ENCODE measurements at places on chromosomes 12 and 14.

- no peak for DNase-seq
These were observed 8.1 kb upstream of the NIN start for GRCh38 chr14:50839048-50839447.

GRCh38 chr12:4148418-4149056, 125.0 kb upstream of the CCND2 start:
- DNase-seq: peak; percentile 29

DNA sequence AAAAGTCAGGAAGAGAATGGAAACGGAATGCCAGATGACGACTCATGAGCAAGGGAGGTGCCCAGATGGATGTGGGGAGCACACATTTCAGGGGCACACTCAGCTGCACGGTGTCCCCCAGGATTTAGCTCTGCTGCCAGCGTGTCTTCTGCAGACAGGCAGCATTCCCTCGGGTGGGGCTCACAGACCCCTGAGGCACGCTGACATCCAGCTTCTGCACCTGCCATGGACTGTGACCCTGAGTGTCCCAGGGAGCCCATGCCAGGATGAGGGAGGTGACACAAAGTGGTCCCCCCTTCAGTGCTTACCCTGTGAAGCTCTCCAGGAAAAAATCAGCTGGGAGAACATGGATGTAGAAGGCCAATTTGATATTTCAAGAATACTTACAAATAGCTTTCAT, 84.2 kb downstream of the PIWIL1 start:
- no peak for DNase-seq

- no peak for DNase-seq
These were observed 70.3 kb downstream of the ADGRD1 start for GRCh38 chr12:131024026-131024425.

DNA sequence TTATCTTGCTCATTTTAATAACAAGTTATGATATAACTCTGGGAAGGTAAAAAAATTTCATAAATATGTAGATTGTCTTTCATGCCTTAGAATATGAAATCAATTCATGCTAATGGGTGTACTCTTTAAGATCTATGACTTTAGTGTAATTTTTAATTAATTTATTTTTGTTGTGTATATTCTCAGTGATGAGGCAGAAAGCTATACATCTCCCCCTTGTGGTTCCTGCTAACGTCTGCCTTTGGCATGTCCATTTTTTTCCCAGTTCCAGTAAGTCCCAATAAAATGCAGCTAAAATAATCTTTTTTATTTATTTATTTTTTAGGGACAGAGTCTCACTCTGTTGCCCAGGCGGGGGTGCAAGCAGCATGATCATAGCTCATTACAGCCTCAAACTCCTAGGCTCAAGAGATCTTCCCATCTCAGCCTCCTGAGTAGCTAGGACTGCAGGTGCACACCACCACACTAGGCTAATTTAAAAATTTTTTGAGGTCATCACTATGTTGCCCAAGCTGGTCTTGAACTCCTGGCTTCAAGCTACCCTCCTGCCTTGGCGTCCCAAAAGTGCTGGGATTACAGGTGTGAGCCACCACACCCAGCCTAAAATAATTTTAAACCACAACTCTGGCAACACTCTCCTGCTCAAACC, 3.3 kb upstream of the CHURC1 start:
- no peak for DNase-seq

DNA sequence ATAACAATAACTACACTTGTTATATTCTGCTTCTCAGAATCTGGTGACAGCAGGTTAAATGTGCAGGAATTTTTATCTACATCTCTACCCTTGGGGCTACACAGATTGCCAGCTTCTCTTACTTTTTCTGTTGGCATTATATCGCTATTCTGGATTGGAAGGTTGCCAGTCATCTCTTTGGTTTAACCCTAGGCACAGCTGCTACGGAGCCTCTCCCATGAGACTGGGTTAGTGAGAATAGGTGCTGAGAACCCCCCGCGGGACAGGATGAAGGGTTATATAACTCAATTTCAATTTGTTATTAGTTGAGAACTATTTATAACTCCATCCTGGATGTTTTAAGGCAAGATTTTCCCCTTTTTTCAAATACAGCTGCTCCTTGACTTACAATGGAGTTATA, 73.1 kb downstream of the ACADS start:
- no peak for DNase-seq

DNA sequence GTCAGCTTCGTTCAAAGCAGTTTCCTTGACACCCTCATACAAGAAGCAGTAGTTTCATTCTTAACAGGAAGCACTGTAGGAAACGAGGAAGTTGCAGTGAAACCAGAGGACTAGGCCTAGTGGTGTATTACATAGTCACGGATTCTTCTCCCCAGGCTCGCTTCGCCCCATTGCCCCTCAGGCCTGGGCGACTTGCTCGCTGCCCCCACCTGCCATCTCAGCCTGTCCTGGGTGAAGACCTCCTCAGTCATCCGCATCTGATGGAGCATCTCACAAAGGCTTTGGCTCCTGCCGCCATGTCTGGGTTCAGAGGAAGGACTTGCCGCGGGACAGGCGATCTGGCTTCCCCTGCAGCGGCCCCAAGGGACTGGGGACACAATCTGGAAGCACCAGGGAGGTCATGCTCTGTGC, 93.5 kb downstream of the LMNTD1 start:
- DNase-seq: no peak

GRCh38 chr14:34450542-34450915, 11.5 kb downstream of the SPTSSA start:
- DNase-seq: no peak

- DNase-seq: no peak
These were observed 6.5 kb upstream of the CDK2AP1 start for GRCh38 chr12:123278101-123278627.

GRCh38 chr14:59627011-59627520, 50.5 kb upstream of the CCDC175 start:
- no peak for DNase-seq

DNA sequence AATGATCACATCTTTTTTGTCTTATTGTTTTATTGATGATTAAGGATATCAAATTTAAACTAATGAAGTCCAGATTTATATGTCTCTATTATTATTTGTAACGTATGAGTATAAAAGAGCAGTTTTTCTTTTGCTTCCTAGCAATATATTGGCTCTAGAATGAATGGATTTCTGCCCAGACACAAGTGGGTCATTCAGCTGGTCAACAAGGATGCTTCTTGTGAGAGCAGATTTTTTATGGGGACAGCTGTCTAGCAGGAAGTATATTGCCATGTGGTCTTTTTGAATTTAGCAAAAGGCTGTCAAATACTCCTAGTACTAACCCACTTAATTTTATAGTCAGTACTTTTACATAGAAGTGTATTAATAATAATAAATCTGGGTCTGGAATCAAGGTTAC, 1071.1 kb upstream of the FLRT2 start:
- DNase-seq: no peak

- DNase-seq: no peak
These were observed 18.9 kb downstream of the BICD1 start for GRCh38 chr12:32125455-32126084.

- DNase-seq: no peak
These were observed 232.2 kb downstream of the EMP1 start for GRCh38 chr12:13428538-13429265.

DNA sequence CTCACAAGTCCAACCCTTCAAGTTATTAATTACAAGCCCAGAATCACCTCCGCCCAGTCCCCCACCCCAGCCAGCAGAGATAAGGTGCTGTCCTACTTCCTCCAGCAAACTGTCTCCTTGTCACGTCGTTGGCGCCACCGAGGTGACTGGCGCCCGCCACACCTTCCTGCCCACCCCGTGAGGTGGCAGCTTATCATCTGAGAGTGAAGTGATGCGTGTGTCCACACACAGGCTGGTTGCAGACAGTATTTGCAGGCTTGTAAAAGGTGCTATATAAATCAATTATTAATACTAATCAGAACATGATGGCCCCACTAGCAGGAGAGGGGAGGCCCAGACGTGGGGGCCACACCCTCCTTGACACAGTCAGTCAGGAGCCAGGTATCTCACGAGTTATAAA, 786.6 kb upstream of the TBX3 start:
- no peak for DNase-seq

DNA sequence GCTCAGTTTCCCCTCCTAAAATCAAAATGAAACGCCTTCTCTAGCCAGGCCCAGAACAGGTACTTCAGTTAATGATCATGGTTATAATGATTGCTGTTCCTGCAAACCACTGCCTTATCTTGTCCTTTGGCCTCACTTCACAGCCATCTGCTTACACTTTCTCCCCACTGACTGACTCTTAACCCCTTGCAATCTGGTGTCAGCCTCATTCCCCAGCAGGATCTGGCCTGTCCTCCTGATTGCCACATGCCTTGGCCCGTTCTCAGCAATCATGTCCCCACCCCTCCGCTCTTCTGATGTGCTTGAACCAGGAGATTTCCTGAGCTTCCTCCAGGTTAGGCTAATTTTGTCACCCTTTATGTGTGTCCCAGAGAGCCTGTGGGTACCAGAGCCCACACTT, 64.5 kb downstream of the KCNA1 start:
- no peak for DNase-seq

- DNase-seq: no peak
These were observed 133.4 kb downstream of the DICER1 start for GRCh38 chr14:95023886-95024285.

DNA sequence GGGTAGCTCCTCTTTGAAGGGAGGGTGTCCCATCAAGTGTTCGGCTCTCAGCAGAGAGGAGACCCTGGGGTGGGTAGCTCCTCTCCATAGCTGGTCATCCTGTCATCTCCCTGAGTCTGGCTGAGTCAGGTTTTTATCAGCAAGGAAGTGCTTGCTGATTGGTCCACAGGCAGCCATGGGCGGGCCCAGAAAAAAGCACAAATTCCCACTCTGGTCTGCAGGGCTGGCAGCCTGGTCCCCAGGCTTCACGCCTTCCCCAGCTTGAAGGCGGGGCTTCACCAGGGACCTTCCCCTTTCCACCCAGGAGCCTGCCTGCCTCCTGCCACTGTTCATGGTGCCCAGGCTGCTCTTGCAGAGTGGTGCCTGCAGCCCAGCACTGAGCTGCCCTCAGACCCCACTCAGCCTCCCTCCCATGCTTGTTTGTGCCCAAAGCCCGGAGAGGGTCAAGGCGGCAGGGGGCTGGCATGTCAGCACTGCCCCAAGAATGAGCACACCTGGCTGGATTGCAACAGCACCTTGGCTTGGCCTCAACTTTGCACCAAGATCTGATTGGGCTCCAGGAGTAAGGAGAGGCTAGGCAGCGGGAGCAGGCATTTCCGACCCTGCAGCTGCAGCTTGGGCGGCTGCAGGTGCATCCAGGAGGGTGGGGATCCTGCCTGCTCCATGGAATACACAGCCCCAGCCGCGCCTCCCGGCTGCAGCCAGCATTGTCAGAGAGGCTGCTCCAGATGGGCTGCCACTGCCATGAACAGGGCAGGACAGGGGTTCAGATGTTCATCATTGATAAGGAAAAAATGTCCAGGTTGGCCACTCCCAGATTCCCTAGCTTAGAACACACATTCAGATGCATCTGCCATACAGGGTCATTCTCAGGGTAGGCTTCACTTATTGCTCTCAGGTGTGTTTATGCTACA, 22.0 kb upstream of the WDR89 start:
- no peak for DNase-seq

GRCh38 chr12:127396734-127397133, 870.2 kb upstream of the TMEM132C start:
- no peak for DNase-seq

GRCh38 chr12:9782547-9783382, 22.1 kb upstream of the CD69 start:
- no peak for DNase-seq

- DNase-seq: no peak
These were observed 18.4 kb upstream of the DHRS4 start for GRCh38 chr14:23935158-23935557.

DNA sequence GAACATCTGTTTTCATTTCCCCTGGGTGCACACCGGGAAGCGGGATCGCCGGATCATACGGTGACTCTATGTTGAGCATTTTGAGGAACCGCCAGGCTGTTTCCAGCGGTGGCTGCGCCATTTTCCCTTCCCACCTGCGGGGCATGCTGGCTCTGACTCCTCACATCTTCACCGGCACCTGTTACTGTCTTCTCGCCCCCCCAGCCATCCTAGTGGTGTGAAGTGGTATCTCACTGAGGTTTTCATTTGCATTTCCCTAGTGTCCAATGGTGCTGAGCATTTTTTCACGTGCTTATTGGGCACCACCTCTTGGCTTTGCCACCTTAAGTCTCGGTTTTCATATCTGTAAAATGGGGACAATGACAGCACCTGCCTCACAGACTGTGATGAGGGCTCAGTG, 44.1 kb upstream of the EML1 start:
- DNase-seq: no peak

DNA sequence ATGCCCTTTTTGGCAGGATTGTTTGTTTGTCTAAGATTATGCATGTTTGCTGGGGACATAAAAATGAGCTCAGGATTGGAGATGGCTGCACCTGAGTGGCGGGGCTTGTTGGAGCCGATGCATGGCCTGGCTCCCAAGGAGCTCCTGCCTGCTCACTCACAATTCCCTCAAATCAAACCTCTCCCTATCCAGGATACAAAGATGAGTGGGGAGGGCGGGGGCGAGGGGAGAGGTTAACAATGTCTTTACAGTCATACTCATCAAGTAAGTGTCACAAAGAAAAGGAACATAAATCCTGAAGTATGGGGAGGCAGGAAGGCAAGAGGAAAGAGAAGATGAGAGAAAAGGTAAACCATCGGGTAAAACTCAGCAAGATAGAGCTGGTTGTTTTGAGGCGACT, 104.0 kb upstream of the COCH start:
- no peak for DNase-seq

DNA sequence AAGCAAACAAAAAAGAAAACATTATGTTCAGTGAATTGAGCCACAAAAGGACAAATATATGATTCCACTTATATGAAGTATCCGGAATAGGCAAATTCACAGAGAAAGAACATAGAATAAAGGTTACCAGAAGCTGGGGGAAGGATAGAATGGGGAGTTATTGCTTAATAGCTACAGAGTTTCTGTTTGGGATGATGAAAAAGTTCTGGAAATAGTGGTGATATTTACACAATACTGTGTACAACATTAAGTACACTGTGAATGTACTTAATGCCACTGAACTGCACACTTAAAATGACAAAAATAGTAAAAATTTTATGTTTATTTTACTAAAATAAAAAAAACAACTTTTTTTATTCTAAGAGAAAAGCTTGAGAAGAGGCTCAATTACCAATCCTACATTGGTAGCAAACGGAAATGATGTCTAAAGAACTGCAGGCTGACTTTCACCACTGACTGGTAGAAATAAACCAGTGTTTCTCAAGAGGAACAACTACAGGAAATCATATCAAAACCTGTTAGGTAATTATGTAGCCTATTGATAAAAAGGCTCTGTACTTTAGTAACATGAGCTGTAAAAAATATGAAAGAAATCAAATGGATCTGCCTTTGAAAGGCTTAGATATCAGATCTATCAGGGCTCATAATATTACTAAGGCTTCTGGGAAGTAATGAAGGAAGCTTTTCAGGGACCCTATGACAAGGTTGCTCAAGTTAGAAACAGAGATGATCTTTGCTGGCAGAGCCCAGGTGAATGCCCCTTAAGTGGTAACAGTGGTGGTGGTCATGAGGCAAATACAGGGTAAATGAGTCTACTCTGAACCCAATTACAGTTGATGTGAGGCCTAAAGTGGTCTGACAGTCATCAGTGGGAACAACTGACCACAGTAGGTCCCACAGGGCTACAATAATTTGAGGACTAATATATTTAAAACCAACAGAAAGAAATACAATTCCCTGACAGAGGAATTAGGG, 41.3 kb downstream of the BAZ1A start:
- no peak for DNase-seq

GRCh38 chr12:117044790-117045159, 54.4 kb downstream of the TESC start:
- DNase-seq: no peak

GRCh38 chr12:55681142-55682077, 26.3 kb downstream of the ITGA7 start:
- no peak for DNase-seq
